ENCODE measurements at places on chromosomes 1 and 21.

DNA sequence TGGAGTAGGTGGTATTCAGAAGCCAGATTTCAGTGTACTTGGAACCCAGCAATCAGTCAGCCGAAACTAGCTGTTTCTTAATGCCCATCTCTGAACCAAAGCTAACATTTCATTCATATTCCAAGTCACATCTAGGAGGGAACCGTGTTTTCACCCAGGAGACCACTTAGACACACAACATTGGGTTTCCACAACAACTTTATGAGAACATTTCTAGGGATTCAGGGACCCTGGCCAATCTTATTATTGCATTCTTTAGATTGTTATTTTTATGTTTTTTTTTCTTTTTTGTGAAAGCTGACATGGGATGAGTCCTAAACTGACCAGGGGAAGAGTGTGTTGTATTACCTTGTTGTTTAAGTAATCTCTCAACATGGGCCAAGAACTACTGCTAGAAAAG lies 72.5 kb upstream of the KIAA0040 start:
- no peak for DNase-seq

DNA sequence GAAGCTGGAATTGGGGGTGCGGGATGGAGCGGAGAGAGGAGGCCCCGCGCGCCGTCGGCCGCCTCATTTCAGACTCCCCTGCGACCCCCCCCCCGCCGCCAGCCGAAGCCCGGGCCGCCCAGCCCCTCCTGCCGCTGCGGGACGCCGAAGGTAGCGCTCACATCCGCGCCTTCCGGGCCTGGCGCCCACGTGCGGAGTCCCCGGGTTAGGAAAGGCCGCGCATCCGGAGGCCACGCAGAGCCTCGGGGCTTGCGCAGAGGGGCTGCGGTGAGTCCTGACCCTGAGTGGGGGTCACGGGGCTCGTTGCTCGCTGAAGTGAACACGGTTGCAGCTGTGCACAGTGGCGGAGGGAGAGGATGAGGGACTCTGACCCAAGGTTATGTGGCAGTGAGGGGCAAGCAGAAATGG lies 552 bp upstream of the ZNF496 start:
- DNase-seq = peak; percentile 28

- no peak for DNase-seq
These were observed 120.6 kb upstream of the RAVER2 start for GRCh38 chr1:64624218-64624713.

- DNase-seq = no peak
These were observed 5.0 kb upstream of the RNF2 start for GRCh38 chr1:185040408-185040735.

DNA sequence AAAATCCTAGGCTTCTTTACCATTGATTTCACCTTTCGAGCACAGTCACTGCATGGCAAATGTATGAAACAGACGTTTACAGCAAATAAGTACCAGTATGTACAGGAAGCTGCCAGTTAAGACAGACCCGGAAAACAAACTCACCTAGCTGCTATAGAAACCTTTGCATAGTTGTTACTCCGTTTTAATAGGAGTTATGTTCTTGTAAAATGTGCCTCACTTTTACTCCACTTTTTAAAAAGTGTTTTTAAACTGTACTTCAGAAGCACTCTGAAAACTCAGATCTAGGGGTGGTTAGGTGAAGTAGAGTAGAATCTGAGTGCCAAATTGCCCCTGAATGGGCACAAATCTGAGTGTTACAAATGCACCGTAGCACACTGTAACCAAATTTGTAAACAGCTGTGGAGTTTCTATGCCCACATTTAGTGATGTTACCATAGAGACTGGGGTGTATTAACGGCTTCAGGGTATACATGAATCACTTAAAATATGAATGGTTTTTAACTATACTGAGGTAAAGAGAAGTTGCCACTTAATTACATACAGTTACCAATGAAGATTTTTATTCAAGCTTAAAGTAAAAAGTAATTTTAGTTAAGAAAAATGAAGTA lies 30.7 kb downstream of the CNIH4 start:
- no peak for DNase-seq

- no peak for DNase-seq
These were observed 510 bp upstream of the GNG5 start for GRCh38 chr1:84506729-84507453.

DNA sequence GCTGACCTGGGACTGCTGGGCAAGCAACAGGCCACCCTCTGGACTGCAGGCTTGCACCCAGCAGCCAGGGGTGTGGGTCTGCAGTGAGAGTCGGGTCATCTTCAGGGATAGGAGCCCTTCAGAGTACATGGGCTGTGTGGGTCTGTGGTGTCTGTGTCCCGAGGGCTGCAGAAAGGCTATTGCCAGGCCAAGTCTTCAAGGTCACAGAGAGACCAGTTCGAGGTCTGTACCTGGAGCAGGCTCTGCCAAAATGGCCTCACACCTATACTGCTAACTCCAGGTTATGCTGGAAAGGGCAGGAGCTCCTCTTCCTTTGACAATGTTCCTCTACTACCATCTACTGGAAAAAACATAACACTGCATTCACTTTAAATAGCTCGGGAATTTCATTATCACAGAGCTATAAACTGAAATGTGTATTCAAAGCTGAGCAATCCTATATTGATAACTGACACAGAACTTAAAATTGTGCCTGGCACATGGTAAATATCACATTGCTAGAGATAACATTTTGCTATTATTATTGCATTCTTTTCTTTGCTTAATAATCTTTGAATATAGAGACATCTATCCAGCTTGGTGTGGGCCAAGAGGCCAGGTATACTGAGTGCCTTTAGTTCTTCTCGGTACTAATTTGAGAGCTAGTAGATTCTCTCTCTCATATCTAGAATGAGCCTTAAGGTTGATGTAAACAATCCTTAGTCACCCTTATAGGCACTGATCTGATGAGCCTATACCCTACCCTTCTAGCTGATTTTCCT lies 6.9 kb upstream of the DNAH14 start:
- DNase-seq = no peak

- DNase-seq = no peak
These were observed 76.7 kb upstream of the ZNF326 start for GRCh38 chr1:89918127-89918793.

DNA sequence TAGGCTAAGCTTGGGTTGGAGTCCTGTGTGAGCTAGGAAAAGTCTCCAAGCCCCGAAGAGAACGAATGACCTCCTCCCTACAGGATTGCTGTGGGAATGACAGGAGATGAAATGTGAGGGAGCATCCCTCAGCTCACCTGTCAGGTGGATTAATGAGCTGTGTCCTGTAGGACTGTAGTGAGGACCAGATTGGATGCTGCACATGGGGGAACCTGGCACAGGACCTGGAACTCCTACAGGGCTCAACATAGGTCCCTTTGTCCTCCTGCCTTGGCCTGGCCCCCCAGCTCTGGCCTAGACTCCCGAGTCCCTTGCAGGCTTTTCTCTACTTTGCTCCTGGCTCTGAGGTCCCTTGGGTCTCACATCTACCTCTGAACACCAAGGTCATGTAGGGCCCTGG lies 155.7 kb downstream of the PTPRU start:
- DNase-seq = no peak

GRCh38 chr1:111738436-111739193 lies 580 bp downstream of the INKA2 start:
- DNase-seq = no peak

DNA sequence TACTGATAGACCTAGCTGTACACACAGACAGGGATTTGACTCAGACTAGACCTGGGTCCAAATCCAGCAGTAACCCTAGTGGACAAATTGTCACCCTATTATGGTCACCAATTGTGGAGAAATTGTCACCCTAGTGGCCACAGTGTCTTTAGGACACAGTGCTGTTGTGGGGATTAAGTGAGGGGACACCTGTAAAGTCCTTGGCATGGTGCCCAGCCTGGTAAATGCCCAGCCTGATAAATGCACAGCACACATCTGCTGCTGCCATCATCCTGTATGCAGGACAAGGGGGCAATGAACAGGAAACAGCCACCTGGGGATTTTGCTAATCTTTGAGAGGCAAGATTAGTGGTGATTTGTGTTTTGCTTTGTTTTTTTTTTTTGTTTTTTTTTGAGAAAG lies 2.3 kb downstream of the TMEM61 start:
- DNase-seq = no peak

DNA sequence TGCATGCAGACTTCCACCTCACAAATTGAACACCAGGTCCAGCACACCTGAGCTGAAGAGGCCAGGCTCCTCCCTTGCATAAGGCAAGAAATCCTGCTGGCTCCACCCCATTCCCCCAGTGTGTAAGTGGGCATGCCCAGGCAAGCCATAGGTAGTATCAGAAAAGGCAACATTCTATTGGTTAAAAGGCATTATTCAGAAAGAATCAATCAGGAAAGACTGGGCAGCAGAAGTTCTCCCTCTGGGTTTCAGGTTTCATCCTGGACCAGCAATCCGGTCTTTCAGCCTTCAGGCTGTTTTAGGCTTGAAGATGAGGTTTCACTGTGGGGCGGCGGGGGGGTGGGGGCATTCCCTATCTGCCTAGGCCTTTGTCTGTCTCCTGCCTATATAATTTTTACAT lies 42.0 kb upstream of the LHX8 start:
- no peak for DNase-seq
